Activated naive CD4-positive, alpha-beta T cell treated with Interleukin-2 at 50 U/mL for 16 hours (primary cell): ENCODE measurements at places on chromosomes 7 and 10.
A peak's percentile ranks its signal among the peaks of the same experiment; 100 is the strongest.

DNA sequence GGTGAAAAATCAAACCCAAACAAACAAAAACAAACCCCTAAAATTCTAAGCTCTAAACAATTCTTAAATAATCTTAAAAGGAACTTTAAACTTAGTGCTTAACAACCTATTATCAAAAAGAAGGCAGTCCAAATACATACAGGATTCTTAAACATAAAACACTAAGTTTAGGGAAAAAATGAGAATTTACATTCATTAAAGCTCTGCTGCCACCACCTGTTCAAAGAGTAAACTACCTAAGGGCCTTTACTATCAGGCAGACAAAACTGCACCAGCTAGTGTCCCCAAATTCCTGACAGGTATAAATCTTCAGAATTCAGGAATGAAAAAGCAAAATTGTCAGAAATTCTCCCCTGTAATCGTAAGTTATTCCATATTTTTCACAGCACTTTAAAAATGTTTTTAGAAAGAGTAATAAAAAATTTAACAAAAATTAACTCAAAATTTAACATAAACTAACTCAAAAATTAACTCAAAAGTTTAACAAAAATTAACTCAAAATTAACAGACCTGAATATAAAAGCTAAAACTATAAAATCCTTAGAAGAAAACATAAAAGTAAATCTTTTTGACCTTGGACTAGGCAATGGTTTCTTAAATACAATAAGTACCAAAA is 55.1 kb downstream of the PDZD8 start:
- no peak for DNase-seq

DNA sequence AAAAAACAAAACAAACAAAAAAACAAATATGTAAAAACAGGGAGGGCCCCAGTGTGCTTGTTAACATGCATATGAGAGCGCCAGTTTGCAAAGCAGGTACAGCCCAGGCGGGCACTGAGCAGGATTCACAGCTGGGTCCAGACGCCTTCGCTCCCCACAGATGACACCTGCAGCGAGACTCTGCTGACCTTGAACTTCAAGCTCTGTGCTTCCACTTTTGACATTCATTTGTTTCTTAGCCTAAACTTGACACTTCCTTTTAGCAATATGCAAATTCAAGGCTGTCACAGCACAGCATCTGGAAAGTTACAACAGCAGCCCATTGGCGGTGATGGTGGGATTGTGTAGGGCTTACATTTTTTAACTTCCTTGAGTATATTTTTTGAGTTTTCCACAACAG is 88.8 kb upstream of the TNS3 start:
- no peak for DNase-seq

DNA sequence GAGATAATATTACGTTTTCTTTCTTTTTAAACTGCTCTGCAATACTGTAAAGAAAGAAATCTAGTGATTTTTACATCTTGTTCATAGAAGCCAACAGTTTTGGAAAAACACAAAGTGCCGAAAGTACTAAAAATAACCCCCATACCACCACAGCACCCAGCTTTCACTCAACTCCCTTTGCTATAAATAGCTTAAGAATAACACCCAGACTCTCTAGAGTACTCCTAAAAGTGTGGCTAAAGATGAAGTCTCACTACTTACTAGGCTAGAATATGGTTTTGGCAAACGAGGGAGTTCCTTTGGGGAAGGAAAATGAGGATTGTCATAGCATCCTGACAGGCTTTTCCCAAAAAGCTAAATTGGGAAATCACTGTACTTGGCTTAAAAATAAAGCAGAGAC is 151.8 kb upstream of the ANK3 start:
- DNase-seq: no peak

DNA sequence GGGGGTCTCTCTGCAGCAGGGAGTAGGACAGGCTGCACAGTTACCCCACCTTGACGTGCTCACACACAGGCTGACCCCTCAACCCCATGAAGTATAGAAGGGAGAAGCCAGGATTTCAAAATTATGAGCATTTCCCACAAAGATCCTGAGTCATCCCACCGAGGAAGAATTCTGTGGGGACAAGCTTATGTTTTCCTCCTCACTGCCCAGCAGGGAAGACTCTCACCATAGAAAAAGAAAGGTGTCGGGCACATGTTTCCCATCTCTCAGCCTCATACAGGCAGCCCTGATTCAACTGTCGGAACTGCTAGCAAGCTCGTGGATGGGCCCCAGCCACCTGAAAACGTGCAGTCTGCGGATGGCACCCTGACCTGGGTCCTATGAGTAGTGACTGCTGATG is 499.7 kb upstream of the MKI67 start:
- no peak for DNase-seq

- no peak for DNase-seq
Measured at GRCh38 chr10:112985690-112986543, 35.9 kb downstream of the TCF7L2 start.

DNA sequence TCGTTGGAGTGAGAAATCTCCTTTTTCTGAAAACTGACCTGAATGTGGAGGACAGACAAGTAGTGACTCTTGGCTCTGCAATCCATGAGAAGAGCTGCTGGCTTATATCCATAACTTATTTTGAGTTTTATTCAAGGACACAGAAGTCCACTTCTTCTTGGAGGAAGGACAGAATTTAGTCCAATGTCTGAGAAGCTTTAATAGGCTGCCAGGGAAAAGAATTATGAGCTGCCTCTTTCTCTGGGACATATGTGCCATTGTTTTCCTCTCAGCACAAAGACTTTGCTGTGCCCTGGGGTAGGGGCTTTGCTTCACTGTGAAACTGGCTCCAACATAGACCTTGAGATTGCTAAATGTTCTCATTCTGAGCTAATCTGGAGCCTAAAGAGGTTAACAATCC is 20.5 kb upstream of the AOC1 start:
- no peak for DNase-seq

GRCh38 chr7:51309361-51310130 is 7.1 kb downstream of the COBL start:
- no peak for DNase-seq

- no peak for DNase-seq
Measured at GRCh38 chr10:112227331-112227987, 43.9 kb upstream of the GPAM start.

DNA sequence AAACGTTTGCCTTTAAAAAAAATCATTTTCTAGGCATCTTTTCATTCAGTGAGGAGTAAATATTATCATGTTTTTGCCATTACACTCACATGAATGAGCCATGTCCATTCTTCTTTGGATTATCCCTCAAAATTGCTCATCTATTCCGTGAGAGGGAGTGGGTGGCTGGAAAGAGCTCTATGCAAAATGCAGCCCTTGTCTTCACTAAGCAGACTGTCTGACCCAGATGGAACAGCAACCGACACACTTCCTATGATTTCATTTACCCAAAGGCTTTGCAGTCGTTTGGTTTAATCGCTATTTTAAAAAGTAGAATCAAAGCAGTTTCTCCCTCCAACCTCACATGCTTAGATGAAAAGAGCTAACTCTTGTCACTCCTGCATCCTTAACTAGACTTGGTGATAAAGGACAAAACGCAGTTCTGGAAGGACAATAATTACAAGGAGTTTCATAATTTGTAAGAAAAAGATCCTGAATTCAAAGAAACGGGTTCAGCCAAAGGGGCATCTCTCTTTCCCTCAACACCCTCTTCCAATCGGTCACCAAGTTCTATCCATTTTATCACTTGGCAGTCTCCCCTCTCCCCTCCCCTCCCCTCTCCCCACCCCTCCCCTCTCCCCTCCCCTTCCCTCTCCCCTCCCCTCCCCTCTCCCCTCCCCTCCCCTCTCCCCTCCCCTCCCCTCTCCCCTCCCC is 198.1 kb upstream of the STK17A start:
- no peak for DNase-seq

- DNase-seq: peak; percentile 55
Measured at GRCh38 chr10:103800789-103801540, 54.4 kb downstream of the SH3PXD2A start.

- no peak for DNase-seq
Measured at GRCh38 chr7:100156331-100157068, 2.0 kb downstream of the TRAPPC14 start.

DNA sequence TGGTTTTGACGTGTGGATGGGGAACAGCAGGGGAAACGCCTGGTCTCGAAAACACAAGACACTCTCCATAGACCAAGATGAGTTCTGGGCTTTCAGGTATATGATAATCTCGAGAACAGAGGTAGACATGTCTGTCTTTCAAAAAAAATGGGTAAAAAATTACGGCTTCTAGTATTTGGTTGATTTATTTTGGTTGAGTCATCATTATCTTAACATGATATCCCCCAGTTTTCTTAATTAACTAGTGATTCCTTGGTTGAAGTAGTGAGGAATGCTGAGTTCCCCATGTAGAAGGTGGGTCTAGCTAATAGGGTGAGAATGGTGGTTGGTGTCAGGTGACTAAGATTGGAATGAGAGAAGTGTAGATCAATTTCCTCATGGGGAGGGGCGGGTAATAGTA is 10.7 kb downstream of the LIPM start:
- no peak for DNase-seq
